B cell (primary cell): ENCODE measurements at places on chromosomes 2 and 18. TPM values are rescaled to one million over a fixed set of nuclear protein-coding genes. Genes with fewer than 3 reads are reported as not detected.

DNA sequence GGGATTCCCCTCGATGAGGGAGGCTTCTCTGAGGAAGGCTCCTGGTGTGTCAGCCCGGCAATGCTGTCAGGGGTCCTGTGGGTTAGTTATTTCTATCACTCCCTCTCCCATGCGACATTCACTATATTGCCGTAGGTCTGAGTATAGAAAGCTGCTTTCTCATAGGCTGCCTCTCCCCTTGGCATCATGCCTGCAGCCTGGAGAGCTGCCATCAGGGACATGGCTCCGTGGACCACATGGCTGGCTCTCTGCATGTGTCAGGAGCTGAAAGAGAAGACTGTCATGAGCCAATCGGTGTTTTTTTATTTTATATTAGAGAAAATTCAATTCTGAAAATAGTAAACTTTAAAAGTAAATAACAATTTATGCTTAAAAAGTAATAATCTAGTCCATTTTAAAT, 198.0 kb downstream of the CDH20 start:
- no peaks in the 10 kb centered on the region for H3K27me3 ChIP-seq
- H3K4me3 ChIP-seq, result no peak overlapping the region
- no peak for DNase-seq
- no peaks in the 10 kb centered on the region for H3K36me3 ChIP-seq
- H3K27ac ChIP-seq, result no peak overlapping the region

DNA sequence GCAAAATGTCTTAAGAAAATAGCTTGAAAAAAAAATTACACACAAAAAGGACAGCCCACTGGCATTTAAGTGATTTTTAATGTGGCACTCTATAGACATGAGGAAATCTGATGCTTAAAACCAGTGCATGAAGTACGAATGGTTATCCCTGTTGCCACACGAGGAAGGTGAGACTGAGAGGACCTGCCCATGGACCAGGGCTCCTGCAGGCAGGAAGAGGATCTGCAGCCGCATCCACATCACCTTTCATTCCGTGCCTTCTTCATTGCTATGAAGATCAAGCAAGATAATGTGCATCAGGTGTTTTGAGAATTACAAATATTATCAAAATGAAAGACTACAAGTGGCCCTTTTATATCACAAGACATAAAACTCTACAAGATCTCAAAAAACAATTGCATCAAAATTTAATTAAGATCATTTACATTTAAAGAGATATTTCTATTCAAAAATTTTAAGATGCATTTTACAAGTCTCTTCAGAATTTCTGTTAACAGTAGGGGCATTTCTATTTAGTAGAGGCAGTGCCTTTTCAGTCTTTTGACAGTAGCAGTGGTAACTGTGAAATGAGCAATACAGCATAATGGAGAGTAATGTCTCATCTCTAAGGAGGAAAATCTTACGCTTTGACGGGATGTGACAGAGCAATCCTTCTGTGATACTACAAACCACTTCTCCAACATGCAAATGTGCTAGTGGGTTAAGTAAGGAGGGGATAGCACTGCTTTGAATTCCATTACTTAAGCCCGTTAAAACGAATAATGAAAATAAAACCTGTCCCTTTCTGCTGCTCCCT, 83.4 kb downstream of the SLC5A7 start:
- no peak for DNase-seq
- H3K36me3 ChIP-seq, result no peaks in the 10 kb centered on the region
- H3K27ac ChIP-seq, result no peak overlapping the region
- H3K4me3 ChIP-seq, result no peak overlapping the region
- no peaks in the 10 kb centered on the region for H3K4me1 ChIP-seq

DNA sequence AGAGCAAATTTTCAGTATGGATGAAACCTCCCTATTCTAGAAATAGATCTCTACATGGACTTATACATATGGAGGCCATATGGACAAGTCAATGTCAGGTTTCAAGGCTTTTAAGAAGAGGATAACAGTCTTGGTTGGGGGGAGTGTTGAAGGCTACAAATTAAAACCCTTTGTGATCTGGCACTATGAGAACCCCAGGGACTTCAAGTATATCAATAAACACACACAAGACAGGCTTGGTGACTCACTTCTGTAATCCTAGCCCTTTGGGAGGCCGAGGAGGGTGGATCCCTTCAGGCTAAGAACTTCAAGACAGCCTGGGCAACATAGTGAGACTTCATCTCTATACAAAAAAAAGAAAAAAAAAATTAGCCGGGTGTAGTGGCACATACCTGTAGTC, 127.2 kb upstream of the SP5 start:
- H3K27me3 ChIP-seq, result no peaks in the 10 kb centered on the region
- DNase-seq, result no peak
- H3K4me1 ChIP-seq, result no peaks in the 10 kb centered on the region
- H3K36me3 ChIP-seq, result no peaks in the 10 kb centered on the region
- H3K27ac ChIP-seq, result no peak overlapping the region
- no peak overlapping the region for H3K4me3 ChIP-seq

- no peak overlapping the region for H3K4me3 ChIP-seq
- H3K27me3 ChIP-seq, result peaks cover 3% of the 10 kb centered on the region
- no peak for DNase-seq
- no peaks in the 10 kb centered on the region for H3K36me3 ChIP-seq
- H3K27ac ChIP-seq, result no peak overlapping the region
These were observed 2.4 kb upstream of the STK11IP start for GRCh38 chr2:219595256-219595655.

DNA sequence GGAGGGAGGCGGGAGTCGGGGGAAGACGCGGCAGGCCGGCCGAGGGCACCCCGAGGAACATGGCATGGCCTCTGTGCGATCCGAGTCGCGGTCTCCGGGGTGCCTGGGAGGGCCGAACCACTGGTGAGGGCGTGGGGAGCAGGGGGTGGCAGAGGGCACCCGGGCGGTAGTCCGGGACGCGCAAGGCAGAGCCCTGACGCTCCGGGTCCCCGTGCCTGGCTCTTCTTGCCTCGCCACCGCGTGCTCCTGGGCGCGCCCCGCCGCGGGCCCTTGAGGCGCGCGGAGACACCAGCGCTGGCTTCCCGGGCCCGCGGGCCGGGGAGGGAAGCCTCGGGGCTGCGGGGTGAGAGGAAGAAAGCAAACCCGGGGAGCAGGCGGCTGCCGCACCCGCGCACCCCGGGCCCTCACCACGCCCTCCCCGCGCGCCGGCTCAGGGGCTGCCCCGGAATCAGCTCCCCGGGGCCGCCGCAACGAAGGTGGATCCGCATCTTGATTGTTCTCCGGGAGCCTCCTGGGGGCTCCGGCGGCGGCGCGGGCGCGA, 4.3 kb downstream of the SOX11 start:
- no peaks in the 10 kb centered on the region for H3K36me3 ChIP-seq
- DNase-seq, result peak; percentile 20
- H3K4me1 ChIP-seq, result peaks cover 14% of the 10 kb centered on the region
- no peak overlapping the region for H3K27ac ChIP-seq

- DNase-seq, result no peak
- H3K36me3 ChIP-seq, result no peaks in the 10 kb centered on the region
- peak overlapping the region; percentile 89 for H3K27ac ChIP-seq
- peak overlapping the region; percentile 78 for H3K4me3 ChIP-seq
- no peaks in the 10 kb centered on the region for H3K27me3 ChIP-seq
These were observed 1.7 kb upstream of the CTDSP1 start for GRCh38 chr2:218397820-218398436.

GRCh38 chr2:111186121-111186715, 65.5 kb downstream of the BCL2L11 start:
- no peak overlapping the region for H3K27ac ChIP-seq
- no peaks in the 10 kb centered on the region for H3K4me1 ChIP-seq
- H3K4me3 ChIP-seq, result no peak overlapping the region
- no peaks in the 10 kb centered on the region for H3K27me3 ChIP-seq

DNA sequence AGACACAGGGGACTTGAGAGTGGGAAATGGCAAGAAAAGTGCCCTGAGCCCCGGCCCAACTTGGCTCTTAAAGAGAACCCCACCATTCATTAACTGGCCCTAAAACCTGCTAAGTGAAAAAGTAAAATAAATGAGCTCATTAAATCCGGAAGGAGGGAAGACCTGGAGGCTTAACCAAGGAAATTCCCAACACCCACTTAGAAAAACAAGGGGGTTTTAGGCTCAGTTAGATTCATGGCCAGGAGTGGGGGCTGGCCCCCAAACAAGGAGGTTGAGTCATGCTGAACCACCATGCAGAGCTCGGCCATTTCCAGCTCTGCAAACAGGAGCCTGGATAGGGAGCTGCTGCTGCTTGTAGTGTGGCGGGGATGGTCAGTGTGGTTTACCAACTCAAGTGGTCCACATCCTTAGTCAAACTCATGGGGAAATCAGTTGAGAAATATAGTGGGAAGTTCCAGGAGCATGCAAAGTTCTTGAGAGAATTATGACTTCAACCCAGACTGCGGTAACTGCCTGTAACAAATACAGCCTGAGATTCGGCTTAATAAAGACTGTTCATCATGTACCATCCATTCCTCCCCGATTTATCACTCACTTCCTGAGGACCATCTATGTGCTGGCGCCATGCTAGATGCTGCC, 39.7 kb upstream of the MRPL19 start:
- H3K4me3 ChIP-seq, result no peak overlapping the region
- H3K4me1 ChIP-seq, result peaks cover 4% of the 10 kb centered on the region
- no peak overlapping the region for H3K27ac ChIP-seq

Gene HSBP1L1
- total RNA-seq, result 4.8 and 7.2 TPM in 2 replicates
